ENCODE measurements at places on chromosomes 2 and 18. TPM values are rescaled to one million over a fixed set of nuclear protein-coding genes. Genes with fewer than 3 reads are reported as not detected.

Gene NXPH2
- total RNA-seq, result not detected

Gene NOSTRIN
- total RNA-seq, result not detected

Gene CPSF3
- 79.0 TPM for total RNA-seq

Gene C1GALT1C1L
- 2.4 TPM for total RNA-seq

GRCh38 chr2:138515092-138515491 is 13.5 kb downstream of the SPOPL start:
- no peak for DNase-seq

GRCh38 chr2:134668821-134669220 is 50.0 kb downstream of the TMEM163 start:
- DNase-seq, result peak; percentile 78

DNA sequence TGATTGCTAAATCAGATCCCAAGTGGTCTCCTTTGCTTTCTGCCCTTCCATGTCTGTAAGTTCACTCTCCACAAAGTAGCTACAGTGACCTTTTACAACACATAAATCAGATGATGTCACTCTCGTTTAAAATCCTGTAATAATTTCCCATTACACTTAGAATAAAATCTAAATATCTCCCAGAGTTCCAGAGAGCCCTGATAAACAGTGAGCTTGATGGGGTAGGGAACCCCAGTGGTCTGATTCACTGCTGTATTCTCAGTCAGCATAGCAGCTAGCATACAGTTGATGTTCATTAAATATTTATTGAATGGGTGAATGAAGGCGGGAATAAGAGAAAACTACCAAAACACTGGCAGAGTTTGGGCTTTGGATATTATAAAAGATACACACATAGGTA is 117.7 kb downstream of the ZAP70 start:
- no peak for DNase-seq

- DNase-seq, result no peak
Observed at GRCh38 chr2:127996160-127996559, 31.7 kb downstream of the SAP130 start.

DNA sequence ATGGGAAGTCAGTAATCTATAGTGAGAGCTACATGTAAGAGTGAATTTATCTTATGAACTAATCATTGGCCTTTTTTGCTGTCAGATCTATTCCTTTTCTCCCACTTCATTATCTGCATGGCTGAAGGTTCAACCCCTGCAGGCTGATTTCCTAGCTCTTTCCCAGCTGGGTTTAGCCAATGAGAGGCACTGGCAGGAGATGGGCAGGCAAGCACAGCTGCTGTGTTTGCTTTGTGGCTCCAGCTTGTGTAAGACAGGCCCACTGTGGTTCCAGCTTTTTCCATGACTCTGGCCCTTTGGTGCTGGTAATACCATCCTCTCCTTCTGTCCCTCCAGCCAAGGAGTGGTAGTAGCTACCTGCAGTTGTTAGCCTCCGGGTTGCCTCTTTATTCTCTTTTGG is 248.8 kb downstream of the PLCL1 start:
- DNase-seq, result no peak

DNA sequence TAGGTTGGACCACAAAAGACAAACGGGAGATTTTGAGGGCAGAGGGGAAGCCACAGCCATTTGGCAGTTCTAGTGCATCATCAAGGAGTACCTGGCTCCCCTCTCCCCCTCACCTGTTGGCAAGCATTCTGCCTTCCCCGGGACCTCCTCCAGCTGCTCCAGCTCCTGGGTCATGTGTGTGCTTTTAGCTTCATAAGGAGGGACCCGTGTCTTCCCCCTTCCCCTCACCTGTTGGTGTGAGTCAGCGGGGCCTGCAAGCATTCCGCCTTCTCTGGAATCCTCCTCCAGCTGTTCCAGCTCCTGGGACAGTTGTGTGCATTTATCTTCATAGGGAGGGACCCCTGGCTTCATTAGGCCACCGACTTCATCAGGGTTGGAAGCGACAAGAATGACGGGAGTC is 58.8 kb downstream of the SPP2 start:
- DNase-seq, result no peak

DNA sequence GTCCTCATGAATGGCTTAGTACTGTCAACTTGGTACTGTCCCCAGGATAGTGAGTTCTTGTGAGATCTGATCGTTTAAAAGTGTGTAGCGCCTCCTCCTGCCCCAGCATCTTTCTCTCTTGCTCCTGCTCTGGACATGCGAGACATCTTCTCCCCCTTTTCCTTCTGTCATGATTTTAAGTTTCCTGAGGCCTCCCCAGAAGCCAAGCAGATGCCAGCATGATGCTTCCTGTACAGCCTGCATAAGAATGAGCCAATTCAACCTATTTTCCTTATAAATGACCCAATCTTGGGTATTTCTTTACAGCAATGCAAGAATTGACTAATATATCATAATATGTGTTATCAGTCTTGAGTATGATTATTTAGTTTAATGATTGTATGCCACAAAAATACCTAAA is 3.5 kb upstream of the RSAD2 start:
- DNase-seq, result no peak

- DNase-seq, result peak; percentile 97
Observed at GRCh38 chr18:361941-362310, 94.1 kb upstream of the THOC1 start.

DNA sequence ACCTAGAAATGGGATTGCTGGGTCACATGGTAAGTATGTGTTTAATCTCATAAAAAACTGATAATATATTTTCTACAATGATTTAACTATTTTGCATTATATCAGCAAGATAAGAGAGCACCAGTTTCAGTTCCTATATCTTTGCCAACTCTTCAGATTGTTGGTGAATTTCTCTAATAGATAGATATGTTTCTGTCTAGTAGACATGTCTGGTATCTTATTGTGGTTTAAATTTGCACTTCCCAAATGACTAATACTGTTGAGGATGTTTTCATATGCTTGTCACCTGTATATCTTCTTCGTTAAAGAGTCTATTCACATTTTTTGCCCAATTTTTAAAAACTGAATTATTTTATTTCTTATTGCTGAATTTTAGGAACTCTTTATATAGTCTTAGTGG is 113.8 kb upstream of the UXS1 start:
- DNase-seq, result no peak

DNA sequence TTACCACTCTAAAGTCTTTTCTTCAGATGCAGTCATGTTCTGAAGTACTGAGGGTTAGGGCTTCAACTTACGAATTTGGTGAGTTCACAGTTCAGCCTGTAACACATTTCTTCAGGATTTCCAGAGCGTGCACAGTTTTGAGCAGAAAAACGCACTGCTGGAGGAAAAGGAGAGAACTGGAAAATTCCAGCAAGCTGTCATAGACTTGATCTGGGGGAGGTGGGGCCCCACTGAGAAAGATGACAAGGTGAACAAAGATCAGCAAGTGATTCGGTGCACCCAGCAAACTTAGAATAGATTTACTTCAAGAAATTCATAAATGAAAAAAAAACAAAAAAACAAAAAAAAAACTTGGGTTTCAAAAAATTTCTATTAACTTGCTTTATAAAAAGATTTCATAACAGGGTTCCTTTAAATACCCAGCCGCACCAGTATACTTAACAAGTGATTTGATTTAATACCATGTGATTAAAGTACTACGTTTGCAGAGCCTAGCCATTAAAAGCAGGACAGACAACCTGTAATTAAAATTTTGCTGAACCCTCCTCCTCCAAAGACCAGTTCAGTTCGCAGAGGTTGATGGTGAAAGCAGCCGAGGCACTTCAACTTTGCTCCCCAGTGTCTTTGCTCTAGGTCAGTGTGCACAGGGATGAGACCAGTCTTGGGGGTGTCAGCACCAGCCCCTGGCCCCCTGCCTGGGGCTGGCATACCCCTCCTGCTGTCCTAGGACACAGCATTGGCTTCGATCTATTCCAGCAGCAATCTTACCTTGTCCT is 30.5 kb downstream of the CTIF start:
- DNase-seq, result no peak

DNA sequence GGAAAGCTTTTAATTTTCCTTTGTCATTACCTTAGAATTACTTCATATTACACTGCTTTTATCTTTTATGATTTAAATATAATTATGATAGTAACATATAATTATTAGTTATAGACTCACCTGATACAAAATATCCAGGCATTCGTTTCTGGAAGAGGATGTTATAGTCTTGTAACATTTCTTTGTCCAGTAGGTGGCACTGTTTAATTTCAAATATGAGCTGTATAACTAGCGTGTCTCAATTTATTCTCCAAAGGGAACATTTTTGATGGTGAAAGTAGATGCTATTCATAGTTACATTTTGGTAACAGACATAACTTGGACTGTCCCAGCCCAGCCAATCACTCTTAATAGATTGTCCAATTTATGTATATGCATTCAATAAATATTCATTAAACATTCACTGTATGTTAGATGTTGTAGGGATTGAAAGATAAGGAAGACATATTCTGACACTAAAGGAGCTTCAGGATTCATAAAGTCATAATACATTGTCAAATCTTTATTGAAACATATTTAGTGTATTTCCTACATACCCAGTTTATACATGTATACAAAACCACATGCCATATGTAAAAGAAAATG is 19.2 kb downstream of the DAW1 start:
- DNase-seq, result peak; percentile 55
